SK-N-MC (cell line): ENCODE measurements at places on chromosomes 1 and 21.

DNA sequence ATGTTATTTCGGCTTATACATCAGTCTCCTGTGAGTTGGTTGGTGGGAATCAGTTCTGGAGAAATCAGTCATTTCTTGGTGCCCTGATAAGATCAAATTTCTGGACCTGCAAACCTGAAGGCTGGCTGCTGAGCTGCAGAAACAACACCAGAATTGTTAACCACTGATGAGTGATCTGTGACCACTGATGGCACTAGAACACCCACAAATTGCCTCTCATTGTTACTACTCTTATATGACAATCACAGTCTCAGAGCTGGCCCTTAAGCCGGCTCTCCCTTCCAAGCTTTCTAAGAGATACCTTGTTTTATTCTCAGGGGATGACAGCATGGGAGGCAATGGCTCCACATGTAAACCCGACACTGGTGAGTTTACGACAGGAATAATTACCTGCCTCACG is 1.9 kb downstream of the C1orf162 start:
- DNase-seq, result no peak

DNA sequence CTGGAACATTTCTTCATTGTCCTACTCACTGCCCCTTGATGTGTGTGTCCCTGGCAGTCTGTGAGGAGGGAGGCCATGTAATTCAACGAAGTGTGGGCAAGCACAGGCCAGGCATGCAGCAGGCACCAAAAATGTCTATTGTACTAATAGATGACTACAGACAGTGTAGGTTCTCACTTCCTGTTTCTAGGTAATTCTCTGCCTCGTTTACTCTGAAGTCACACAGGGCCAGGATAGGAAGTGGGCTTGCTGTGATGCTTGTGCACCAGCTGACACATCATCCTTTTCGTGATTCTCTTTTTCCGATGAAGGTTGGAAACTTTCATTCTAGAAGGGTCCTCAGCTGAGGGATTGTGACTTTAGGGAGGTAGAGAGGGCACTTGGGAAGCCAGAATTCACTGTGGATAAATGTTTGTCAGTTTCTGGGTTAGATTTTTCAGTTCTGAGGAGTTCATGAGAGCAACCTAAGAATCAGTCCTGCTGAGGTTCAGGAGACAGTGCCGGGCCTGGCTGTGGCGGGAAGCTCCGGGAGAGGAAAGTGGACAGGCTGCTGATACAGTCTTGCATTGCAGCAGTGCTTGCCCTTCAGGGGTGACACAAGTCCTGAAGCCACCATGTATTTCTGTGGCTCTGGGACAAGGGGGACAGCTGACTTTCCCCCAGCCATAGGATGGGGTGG is 4.3 kb upstream of the CSF1 start:
- DNase-seq, result no peak

DNA sequence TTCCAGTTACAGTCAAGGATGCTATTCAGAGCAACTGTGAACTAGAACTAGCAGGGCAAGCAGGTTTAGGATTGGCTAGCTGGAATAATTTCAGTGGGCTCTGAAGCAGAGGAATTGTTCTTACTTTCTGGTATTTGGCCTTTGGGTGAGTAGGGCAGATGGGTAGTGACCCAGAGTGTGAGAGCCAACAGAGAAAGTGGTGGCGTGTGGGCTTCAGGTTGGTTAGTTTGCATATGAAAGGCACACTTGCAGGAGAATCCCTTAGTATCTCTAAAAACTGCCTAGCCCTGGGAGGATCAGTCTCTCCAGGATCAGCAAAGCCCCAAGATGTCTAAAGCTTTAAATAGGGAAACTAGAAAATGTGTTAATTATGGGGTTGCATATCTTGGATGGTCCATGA is 67.6 kb upstream of the LRRC8B start:
- DNase-seq, result no peak

GRCh38 chr21:46207920-46208591 is 20.5 kb downstream of the LSS start:
- DNase-seq, result no peak

GRCh38 chr1:87331365-87332241 is 2.9 kb downstream of the LMO4 start:
- DNase-seq, result no peak

- no peak for DNase-seq
Observed at GRCh38 chr1:200931776-200932175, 37.1 kb downstream of the INAVA start.
